ENCODE measurements at places on chromosomes 11 and 22.

DNA sequence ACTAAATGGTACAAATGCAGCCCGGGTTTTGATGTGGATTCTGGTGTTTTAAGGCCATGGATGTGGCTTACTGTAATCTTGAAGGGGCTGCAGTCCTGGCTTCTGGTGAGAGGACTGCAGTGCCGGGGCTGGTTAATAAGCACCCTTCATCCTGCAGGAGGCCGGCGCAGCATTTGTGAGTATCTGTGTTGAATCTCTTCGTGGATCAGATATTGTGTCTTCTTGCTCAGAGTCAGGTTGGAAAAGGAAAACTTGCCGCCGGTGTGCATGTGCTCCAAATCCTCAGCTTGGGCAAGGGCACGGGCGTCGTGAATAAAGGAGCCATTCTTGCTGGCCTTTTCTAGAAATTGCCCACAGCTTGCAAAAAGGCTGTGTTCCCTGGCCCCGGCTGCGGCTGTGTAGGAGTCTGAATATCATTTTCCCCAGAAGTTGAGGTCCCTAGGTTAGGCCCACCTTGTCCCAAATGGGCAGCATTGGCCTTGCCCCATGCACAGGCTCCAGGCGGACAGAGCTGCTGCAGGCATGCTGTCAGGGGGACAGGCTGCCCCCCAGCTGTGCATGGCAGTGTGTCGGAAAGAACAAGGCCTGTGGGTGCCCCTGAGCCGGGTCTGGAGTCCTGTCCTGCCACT lies 28.9 kb upstream of the PARVB start:
- no peak for DNase-seq

DNA sequence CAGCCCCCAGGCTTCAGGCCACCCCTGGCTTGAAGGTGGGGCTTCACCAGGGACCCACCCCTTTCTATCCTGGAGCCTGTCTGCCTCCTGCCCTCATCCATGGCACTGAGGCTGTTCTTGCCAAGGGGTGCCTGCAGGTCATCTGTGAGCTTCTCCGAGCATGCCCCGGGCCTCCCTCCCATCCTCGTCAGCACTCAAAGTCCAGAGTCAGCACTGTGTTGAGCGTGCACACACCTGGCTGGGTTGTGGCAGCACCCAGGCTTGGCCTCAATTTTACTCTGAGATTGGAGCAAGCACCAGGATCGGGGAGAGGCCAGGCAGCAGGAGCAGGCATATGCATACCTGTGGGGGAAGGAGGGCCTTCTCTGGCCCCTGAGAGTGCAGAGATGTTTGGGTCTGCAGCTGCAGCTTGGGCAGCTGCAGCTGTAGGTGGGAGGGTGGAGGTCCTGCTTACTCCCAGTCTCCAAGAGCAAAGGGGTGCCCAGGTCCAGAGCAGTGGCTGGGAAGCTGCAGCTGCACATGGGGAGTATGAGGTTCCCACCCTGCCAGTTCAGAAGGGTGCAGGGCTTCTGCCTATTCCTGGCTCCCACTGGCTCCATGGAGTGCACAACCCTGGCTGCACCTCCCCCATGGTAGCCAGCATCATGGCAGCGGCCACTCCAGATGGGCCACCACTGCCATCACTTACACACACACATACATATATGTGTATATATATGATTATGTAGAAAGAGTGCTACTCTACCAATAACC lies 488.7 kb downstream of the JRKL start:
- no peak for DNase-seq

DNA sequence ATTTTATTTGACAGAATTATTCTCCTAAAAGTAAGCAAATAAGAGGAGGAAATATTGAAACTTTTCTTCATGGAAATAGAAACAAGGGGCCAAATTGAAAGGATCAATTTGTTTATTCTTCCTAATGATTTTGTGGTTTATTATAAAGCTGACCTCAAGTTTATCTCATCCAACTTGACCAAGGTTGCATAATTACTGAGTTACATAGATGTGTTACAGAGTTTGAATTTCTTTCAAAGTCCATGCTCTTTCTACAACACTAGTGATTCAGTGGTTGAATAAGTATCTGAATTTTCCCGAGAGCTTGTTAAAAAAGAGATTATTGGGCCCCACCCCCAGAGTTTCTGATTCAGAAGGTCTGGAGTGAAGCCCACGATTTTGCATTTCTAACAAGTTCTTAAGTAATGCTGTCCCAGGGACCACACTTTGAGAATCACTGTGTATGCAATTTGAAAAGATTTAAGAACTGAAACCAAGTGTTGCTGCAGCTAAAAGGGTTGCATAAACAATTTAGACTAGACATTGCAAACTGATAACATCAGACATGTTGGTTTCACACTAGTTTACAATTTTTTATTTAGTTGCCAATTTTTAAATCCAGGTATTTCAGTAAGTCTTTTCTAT lies 485.7 kb upstream of the ANO5 start:
- no peak for DNase-seq

GRCh38 chr11:19075636-19076035 lies 15.1 kb upstream of the MRGPRX2 start:
- DNase-seq, result no peak

DNA sequence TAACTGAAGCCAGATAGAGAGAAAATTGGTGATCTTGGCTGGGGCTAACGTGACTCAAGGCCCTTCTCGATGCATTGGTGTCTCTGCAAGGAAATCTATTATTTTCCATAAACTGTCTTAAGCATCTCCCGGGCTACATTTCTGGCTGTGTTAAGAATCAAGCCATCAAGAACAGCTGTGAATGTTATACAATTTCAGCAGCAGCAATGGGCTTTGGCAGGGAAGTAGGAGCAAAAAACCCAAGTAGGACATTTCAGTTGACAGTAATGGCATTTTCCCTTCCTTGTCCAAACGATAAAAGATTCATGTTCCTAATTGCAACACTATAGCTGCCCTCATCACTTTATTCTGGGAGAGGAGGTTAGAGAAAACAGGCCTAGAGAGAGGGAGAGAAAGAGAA lies 335.0 kb downstream of the CADM1 start:
- DNase-seq, result no peak

- DNase-seq, result no peak
These were observed 1.3 kb downstream of the CARD10 start for GRCh38 chr22:37517826-37518450.

GRCh38 chr22:48556222-48556621 lies 1271.5 kb downstream of the BRD1 start:
- no peak for DNase-seq

DNA sequence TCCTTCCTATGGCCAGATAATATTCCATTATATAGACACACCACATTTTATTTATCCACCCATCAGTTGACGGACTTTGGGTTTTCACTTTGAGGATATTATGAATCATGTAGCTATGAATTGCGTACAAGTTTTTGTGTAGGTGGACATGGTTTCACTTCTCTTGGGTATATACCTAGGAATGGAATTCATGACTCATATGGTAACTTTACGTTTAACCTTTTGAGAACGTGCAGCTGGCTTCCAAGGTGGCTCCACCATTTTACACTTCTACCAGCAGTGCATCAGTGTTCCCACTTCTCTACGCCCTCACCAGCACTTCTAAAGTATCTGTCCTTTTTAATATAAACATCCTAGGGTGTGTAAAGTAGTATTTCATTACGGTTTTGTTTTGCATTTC lies 112.0 kb downstream of the PLEKHA7 start:
- peak; percentile 70 for DNase-seq

DNA sequence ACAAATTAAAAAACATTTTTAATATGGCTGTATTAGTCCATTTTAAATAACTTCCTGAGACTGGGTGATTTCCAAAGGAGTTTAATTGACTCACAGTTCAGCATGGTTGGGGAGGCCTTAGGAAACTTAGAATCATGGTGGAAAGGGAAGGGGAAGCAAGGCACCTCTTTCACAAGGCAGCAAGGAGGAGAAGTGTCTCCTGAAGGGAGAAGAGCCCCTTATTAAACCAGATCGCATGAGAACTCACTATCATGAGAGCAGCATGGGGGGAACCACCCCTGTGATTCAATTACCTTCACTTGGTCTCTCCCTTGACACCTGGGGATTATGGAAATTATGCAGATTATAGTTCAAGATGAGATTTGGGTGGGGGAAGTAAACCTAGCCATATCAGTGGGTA lies 488.6 kb downstream of the ETS1 start:
- DNase-seq, result no peak

GRCh38 chr22:21582801-21583740 lies 15.6 kb downstream of the UBE2L3 start:
- DNase-seq, result no peak

DNA sequence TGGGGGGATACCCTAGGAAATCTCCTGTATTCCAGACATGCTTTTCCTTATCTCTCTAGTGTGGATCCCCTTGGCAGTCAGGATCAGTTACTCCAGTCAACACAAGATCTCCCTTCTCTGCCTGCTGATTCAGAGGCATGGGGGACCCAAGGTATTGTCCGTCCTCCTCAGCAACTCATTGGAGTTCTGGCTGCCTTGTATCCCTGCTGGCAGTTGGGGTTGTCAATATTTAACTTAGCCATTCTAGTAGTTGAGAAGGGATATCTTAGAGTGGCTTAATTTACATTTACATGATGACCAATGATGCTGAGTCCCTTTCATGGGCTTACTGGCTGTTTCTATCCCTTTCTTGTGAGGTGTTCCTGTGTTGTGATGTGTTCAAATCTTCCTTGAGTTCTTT lies 74.2 kb downstream of the GRK3 start:
- no peak for DNase-seq

GRCh38 chr11:124724979-124725718 lies 14.6 kb upstream of the NRGN start:
- DNase-seq, result no peak

DNA sequence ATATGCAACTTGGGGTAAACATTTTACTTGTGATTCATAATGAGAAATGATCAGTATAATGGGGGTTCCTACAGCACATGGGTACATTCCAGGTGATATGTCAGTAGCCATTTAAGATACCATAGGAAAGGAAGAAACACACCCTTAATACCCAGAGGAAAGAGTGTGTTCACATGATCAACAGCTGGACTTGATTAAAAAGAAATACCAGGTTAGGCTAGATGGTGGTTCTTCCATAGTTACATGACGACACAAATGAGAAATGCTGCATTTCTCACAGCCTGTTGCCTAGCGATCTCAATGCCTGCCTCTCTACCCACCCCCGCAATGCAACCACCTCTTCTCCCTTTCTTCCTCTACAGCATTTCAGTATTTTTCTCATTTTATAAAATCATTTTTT lies 96.8 kb downstream of the TTC28 start:
- no peak for DNase-seq

- no peak for DNase-seq
These were observed 1.2 kb downstream of the BARX2 start for GRCh38 chr11:129376658-129377341.

GRCh38 chr22:30721741-30722140 lies 27.1 kb downstream of the OSBP2 start:
- no peak for DNase-seq

Measured in NCI-H226 (cell line).